Activated CD4-positive, alpha-beta memory T cell treated with anti-CD3 and anti-CD28 coated beads, Interleukin-2, amount 10 ng/mL, durations not matched to agents 7 days and 5 days (primary cell): ENCODE measurements at places on chromosomes 2 and 18.

- H3K4me3 ChIP-seq, result no peak overlapping the region
- peaks cover 3% of the 10 kb centered on the region for H3K27me3 ChIP-seq
- H3K36me3 ChIP-seq, result no peaks in the 10 kb centered on the region
- H3K27ac ChIP-seq, result no peak overlapping the region
- DNase-seq, result no peak
Observed at GRCh38 chr2:12032398-12032797, 286.0 kb downstream of the LPIN1 start.

DNA sequence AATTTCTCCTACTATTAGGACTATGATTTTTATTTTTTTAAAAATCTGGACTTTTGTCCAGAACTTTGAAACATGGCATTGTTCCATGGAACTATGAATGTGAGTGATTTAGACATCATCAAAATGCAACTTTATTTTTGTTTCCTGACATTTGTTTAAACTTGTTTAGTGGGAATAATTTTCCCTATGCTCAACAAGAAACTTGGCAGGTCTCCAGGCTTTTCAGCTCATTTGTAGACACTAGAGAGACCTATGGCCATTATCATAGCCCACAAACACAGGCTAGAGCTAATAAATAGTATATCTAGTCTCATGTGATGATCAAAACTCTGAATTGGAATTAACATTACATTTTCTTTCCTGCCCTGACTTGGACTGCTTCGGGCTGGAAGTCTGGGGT, 145.1 kb upstream of the CELF4 start:
- DNase-seq, result no peak
- H3K27ac ChIP-seq, result no peak overlapping the region
- H3K27me3 ChIP-seq, result no peaks in the 10 kb centered on the region
- H3K4me3 ChIP-seq, result no peak overlapping the region
- H3K4me1 ChIP-seq, result no peaks in the 10 kb centered on the region

GRCh38 chr2:217356781-217357180, 496.9 kb upstream of the TNP1 start:
- DNase-seq, result no peak
- H3K36me3 ChIP-seq, result no peaks in the 10 kb centered on the region
- no peak overlapping the region for H3K27ac ChIP-seq
- H3K27me3 ChIP-seq, result no peaks in the 10 kb centered on the region
- H3K4me3 ChIP-seq, result no peak overlapping the region

GRCh38 chr2:235502336-235502735, 8.5 kb downstream of the AGAP1 start:
- no peaks in the 10 kb centered on the region for H3K36me3 ChIP-seq
- H3K27ac ChIP-seq, result no peak overlapping the region
- peaks cover 18% of the 10 kb centered on the region for H3K4me1 ChIP-seq

- H3K27me3 ChIP-seq, result no peaks in the 10 kb centered on the region
- H3K4me3 ChIP-seq, result no peak overlapping the region
- H3K36me3 ChIP-seq, result peaks cover 23% of the 10 kb centered on the region
- H3K27ac ChIP-seq, result no peak overlapping the region
Observed at GRCh38 chr2:240590681-240591111, 4.2 kb downstream of the CAPN10 start.

- peak overlapping the region; percentile 95 for H3K4me3 ChIP-seq
- DNase-seq, result peak; percentile 62
- H3K27me3 ChIP-seq, result no peaks in the 10 kb centered on the region
- peaks cover 8% of the 10 kb centered on the region for H3K36me3 ChIP-seq
- peak overlapping the region; percentile 97 for H3K27ac ChIP-seq
Observed at GRCh38 chr2:27356056-27356381, 545 bp downstream of the GTF3C2 start.
